ENCODE measurements at places on chromosomes 1 and 21.

GRCh38 chr1:5120559-5120958, 466.1 kb downstream of the AJAP1 start:
- DNase-seq: no peak

GRCh38 chr1:248892590-248892989, 13.4 kb upstream of the PGBD2 start:
- no peak for DNase-seq

GRCh38 chr1:43004587-43005459, 46.2 kb upstream of the SLC2A1 start:
- no peak for DNase-seq

DNA sequence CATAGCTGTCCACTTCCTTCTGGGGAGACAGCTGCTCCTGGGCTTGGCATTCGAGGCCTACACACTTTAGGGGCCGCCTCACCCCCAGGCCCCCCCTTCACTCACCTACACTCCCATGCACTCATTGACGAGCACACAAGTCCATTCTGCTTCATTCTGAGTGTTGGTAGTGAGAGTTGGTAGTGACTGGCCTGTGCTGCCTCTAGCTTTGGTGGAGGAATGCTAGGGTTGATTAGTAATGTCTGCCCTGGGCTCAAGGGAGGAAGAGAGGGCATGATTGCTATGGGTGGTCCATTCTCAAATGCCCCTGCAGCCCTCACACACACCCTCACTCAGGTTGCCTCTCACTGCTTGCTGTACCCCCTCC, 30.4 kb downstream of the TRIM11 start:
- no peak for DNase-seq

DNA sequence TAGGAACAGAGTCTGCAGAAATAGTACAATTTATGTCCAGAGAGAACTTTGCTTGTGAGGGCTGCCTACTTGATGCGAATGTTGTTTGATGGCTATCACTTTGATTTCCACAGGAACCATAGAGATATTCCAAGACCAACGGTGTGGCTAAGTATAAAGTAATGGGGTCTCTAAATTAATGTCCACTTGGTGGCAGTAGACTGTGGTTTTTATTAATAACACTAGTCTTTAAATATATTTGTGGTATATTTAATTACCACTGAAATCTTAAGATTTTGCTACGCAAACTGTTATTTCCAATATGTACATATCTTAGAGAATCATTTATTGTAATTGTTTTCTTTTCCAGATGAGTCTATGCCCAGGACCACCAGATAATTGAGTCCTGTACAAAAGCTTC, 647.9 kb downstream of the PLA2G4A start:
- no peak for DNase-seq

- DNase-seq: no peak
Measured at GRCh38 chr1:16181887-16182719, 26.2 kb upstream of the EPHA2 start.

- DNase-seq: no peak
Measured at GRCh38 chr1:47993416-47993740, 3.8 kb downstream of the TRABD2B start.

DNA sequence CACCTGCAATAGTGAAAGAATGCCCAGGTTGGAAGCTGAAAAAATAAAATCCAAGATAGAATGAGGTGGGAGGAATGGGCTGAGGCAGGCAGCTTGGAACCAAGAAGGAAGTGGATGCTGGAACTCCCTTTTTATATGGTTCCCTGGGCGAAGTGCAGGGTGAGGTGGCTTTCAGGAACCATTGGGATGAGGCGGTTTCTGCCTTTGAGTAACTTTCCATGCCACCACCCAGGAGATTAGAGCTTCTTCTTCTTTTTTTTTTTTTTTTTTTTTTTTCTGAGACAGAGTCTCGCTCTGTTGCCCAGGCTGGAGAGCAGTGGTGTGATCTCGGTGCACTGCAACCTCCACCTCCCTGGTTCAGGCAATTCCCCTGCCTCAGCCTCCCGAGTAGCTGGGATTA, 17.8 kb upstream of the MRPS6 start:
- DNase-seq: no peak

DNA sequence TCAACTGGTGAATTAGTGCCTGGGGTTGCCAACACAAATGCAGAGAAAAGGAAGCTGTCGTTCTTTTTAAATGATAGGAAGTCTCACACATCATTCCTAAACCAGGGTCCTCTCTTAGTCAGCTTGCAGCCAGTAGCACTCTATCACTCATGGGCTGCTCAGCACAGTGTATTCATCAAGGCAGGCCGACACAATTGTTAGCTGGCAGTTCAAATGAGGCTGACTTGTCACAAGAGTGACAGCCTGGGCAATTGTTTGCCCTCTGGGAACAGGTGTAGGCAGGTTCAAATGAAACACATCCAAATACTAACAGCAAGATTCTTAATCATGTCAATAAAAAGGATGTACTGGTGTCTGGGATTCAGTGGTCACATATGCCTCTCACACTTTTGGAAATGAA, 76.9 kb downstream of the ERICH3 start:
- DNase-seq: no peak

DNA sequence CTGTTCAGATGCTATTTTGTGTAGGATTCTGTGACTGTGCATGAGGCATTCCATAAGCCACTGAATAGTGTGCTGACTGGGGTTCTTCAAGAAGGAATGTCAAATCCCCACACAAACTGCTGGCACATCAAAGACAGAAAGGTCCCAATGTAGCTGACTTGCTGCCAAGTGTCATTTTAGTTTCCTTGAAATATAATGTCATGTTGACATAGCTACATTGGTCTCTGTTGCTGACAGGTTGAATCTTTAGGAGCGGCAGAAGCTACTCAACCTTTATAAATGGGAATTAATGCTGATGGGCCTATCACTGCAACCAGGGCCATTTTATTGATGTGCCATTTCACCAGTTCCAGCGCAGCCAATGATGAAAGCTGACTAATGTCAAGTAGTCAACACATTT, 1110.7 kb upstream of the B3GALT2 start:
- DNase-seq: no peak

DNA sequence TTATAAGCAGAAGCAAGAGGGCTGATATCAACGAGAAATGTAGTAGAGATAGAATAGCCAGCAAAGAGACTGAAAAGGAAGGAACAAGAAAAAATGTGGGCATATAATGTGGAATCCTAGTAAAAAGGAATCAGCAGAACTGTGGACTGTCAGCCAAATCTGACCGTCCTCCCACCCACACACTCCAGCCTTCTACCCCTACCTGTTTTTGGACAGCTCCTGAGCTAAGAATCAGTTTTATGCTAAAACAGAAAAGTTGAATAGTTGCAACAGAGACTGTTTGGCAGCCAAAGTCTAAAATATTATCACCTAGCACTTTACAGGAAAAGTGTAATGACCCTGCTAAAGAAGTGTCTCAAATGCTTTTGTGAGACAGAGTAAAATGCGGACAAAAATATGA, 533.3 kb upstream of the CXADR start:
- no peak for DNase-seq

DNA sequence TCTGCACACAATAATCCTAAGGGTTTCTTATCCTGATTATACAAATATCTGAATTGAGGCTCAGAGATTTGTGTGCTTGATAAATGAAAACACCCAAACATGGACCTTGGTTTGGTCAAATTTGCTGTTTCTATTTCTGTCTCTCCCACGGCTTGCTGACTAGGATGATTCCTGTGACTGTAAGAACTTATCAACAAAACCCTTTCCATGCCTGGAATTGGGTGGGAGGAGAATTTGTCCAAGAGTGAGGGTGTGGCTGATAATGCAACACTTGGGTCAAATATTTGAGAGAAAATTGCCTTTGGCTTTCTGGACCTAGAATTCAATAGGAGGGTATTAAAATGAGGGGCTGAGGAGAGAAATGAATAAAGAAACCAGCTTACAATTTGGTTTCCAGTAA, 48.0 kb downstream of the RHBG start:
- DNase-seq: no peak
